Cortex of kidney (tissue), 1 donor: ENCODE measurements at places on chromosomes 3 and 15.

- DNase-seq: no peak
Measured at GRCh38 chr15:40891810-40892446, 2.3 kb upstream of the VPS18 start.

- no peak for DNase-seq
Measured at GRCh38 chr3:181629029-181629428, 82.7 kb upstream of the SOX2 start.

DNA sequence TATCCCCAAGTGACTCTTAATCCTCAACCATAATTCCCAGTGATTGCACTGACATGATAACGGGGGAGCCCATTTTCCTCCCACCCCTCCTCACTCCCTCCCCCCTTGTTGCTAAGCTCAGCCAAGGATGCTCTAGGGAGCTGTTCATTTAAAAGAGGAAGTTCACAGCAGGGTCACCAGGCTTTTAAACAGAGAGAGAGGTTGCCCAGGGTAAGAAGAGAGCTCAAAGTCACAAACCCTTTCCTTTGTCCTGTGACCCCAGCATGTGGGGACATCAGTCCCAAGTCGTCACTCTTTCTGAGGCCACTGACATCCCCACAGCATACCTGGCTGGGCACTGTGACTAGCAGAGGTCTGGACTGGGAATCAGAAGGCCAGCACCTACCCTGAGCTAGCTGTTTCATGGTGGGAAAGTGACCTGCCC is 144.1 kb downstream of the RORA start:
- DNase-seq: no peak

- no peak for DNase-seq
Measured at GRCh38 chr3:98114264-98114663, 16.3 kb upstream of the OR5H1 start.

DNA sequence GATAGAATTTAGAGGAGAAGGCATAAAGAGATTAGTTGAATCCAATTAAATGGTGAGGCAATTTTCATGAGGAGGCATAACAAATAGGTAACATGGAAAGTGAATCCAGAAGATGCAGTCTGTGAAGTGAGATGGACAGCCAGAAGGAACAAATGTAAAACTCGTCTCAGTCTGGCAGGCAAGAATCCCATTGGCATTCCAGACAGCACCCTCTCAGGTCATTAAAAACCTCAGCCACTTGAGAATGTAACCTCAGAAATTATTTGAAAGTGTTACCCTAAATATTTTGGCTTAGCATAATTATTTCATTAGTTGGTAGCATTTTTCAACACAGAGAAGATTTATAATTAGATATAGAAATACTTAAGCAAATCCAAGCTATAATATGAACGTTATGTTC is 342.3 kb downstream of the LRRC3B start:
- DNase-seq: no peak

GRCh38 chr3:176896640-176897039 is 300.6 kb downstream of the TBL1XR1 start:
- no peak for DNase-seq

DNA sequence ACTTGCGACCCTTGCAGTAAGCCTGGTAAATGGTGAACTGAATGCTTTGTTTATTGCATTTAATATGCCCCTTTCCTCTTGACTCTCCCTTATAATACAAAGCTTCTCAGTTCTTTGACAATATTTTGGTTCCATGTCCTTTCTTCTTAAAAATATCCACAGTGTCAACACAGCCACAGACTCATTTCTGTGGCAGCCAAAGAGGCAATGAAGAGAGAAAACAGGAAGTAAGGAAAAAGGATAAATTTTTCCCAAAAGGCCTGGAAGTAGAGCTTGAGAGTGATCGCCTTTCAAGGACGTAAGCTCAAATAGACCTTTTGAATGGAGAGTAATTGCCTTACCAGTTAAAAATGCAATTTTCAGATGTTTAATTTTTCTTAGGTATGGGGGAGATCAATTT is 59.4 kb downstream of the PEX5L start:
- DNase-seq: no peak

DNA sequence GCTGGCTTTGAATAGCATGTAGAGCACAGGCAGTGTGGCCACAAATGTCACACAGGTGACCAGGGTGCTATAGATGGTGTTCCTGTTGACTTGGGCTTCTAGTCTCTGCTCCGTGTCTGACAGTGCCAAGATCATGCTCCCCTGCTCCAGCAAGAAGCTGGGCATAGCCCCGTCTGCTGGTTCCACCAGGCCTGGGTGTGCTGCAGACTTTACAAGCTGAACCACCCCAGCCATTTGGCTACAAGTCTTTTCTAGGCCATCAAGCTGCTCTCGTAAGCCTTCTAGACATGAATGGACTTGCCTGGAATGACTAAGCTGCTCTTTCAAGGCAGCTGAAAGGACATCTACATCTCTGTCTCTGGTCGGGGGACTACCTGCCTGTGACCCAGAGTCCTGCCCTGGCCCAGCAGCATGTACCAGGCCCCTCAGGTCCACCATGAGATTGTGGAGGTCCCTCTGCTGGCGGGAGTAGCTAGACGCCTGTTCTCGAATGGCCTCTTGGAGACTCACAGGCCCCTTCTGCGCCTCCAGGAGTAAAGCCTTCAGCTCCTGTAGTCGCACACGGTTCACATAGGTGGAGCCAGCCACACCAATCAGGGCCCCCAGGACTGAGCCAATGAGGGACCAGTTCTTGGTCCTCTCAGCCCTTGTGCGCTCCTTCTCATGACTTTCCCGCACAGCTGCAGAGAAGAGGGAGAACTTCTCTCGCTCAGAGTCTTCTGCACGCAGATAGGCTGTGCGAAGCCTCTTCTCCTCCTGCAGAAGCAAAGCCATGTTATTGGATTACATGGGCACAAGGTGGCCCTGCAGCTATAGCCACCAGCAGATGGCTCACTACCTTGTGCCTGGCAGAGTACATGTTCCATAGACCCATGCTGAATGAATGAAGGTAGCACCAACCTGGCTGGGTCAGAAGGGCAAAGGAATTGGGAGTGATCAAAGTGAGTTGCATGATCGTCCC is 2.8 kb upstream of the PLXNB1 start:
- DNase-seq: no peak

DNA sequence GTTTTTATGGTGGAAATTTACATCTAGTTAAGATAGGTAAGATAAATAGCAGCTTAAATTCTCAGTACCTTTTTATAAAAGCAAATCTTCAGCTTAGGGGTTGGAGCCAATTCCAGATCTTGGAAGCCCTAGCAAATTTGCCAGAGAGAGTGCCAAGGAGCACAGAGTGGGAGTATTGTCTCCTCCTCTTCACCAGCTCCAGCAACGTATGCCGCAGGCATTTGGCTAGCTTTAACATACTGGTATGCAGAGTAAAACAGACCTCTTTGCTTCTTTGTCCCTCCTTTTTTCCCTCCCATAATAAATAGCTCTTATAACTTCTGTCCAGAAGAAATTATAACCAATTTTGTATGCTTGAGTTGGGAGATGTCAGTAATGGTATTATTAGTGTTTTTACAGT is 140.4 kb downstream of the DIPK2A start:
- DNase-seq: no peak

DNA sequence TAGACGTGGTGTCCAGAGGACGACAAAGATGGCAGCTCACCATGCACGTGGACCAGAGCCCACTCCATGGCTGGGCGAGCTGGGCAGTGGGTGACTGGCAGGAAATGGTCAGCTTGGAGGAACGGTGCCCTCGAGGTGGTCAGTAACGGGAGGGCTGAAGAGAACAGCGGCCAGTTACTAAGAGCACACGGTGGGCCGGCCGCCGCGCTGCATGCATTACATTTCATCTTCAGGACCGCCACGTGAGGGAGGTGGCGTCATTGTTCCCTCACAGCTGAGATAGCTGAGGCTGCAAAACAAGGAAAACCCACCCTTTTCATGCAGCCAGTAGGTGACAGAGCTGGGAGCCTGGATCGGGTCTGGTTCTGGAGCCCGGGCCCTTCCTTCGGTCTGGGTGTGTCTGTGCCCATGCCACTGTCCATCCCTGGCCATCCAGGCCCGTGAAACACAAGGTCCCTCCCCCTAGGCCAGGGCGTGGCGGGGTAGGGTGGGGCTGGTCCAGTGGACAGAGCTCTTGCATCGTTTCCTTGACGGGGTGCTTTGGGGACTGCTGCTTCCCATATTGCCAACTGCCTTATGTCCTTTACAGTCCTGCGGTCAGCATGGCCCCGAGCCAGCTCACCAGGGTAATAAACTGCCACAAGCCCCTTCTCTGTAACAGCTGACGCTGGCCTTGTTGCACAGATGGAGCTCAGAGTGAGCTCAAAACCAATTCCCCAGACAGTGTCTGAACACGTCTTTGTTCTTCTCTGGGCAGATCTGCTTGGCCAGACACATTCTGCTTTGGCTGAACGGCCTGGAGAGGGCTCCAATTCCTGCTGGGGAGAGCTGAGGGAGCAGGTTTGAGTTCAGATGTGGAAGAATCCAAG is 51.8 kb downstream of the RGMA start:
- DNase-seq: no peak

- no peak for DNase-seq
Measured at GRCh38 chr3:19931180-19931692, 2.8 kb downstream of the EFHB start.

DNA sequence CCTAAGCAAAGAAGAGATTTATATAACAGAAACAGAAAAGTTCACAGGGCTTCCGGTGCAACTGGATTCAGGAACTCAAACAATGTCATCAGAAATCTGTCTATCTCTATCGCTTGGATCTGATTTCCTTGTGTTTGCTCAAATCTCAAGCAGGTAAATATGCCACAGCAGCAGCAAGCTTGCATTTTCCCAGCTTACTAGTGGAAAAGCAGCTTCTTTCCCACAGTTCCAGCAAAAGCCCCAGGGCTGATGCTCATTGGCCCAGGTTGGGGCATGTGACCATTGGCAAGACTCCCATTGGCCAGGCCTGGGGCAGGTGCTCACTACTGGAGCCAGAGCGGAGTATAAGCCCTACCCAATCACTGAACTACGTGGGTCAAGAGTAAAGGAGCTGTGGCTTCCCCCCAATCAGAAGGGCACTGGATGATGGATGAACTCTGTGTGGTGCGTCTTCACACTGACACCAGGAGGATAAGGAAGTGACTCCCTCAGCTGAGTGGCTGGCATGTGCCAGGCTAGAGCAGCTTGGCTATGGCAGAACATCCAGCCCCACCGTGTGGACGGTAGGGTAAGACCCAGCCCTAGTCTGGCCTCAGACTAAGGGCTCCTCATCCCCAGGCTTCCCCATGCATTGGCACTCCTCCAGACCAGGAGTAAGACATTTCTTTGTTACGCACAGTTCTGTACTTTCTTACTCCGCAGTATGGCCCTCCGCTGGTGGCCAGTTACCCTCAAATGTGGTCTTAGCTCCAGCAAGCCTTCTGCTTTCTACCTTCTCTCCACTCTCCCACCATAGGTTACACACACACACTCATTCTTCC is 13.1 kb upstream of the VIPR1 start:
- no peak for DNase-seq

GRCh38 chr15:63054281-63054683 is 11.7 kb downstream of the TPM1 start:
- DNase-seq: no peak

DNA sequence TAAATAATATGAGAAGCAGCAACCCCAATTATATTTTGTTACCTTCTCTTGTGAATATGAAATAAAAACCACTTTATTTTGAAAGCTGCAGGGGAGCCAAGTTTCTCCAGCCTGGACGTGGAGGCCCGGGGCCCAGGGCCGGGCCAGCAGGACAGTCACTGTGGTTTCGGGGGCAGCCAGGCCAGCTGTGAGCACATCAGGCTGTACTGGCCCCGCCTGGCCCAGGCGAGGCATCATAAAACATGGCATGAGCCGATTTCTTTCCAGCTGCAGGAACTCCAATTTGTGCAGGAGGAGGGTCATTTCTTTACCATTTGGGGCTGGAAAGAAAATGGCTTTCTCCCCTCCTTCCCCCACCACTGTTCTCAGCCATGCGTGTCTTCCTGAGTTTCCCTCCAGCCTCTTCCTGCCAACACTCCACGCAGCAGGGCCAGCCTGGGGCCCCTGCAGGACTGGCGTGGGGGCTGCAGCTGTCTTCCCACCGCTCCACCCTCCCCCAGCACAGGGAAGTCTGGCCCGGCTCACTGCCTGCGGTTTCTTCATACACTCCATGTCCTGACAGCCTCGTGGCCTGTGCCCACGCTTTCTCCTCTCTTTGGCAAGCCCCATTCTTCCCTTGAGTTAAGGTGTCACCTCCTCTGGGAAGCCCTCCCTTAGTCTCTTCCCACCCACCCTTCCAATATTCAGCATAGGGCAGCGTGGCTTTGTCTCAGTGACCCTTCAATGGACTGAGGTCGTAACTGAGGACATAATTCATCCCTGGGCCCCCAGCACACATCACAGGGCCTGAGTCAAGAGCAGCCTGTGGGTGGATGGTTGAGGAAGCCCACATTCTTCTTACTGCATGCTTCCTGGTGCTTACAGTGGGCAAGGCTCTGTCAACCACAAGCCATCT is 135.8 kb downstream of the CHSY1 start:
- DNase-seq: no peak

- DNase-seq: no peak
Measured at GRCh38 chr3:197181741-197182140, 116.7 kb downstream of the DLG1 start.

- no peak for DNase-seq
Measured at GRCh38 chr3:72322264-72322976, 525.8 kb downstream of the SHQ1 start.

GRCh38 chr15:77571181-77571580 is 61.5 kb downstream of the LINGO1 start:
- DNase-seq: no peak

DNA sequence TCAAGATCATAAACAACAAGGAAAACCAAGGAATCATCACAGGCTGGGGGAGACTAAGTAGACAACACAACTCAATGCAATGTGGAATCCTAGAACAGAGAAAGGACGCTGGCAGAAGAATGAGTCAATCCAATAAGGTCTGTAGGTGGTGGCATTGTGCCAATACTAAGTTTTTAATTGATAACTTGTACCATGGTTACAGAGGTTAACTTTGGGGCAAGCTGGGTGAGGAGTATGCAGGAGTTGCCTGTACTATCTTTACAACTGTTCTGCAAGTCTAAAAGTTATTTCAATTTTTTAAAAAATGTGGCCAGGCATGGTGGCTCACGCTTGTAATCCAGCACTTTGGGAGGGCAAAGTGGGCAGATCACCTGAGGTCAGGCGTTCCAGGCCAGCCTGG is 46.2 kb downstream of the RORA start:
- no peak for DNase-seq

- no peak for DNase-seq
Measured at GRCh38 chr3:169454060-169454317, 209.5 kb downstream of the MECOM start.

- DNase-seq: no peak
Measured at GRCh38 chr3:149332227-149332765, 1.1 kb downstream of the TM4SF18 start.
